ENCODE measurements at places on chromosomes 1 and 21. TPM values are rescaled to one million over a fixed set of nuclear protein-coding genes. Genes with fewer than 3 reads are reported as not detected.

DNA sequence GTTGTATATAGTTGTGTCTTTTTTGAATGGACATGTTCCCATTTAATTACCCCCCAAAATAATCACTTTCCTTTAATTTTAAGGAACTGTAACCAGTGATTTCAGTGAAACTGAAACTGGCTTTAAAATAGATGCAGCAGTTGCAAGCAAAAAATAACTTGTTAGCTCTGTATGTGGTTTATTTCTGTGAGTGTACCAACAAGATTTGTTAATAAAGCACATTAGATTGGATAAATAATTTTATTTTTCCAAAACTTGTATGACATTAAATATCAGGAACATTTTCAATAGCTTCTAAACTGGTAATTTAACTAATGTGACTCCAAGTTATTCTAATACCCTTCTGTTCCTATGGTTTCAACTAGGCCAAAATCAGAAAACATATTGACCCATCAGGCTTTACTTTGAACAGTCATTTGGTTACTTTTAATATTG, 184.3 kb upstream of the CACYBP start:
- no peak for DNase-seq

- no peak for DNase-seq
Measured at GRCh38 chr1:190479050-190479397, 1.4 kb upstream of the BRINP3 start.

Gene ISG15
- 77.9 TPM for total RNA-seq

- DNase-seq = no peak
Measured at GRCh38 chr1:82752046-82752445, 951.3 kb downstream of the ADGRL2 start.

Gene OR2T33
- total RNA-seq = not detected

- DNase-seq = peak; percentile 68
Measured at GRCh38 chr1:172976222-172977041, 74.3 kb downstream of the TNFSF18 start.

- peak; percentile 66 for DNase-seq
Measured at GRCh38 chr1:54581621-54582035, 33.6 kb downstream of the ACOT11 start.

Gene FAAH
- not detected for total RNA-seq

Gene CD247
- total RNA-seq = not detected

- DNase-seq = no peak
Measured at GRCh38 chr21:16678429-16679160, 834.2 kb upstream of the CXADR start.

Gene SYDE2
- total RNA-seq = 0.78 TPM

Gene MCOLN2
- 2.3 TPM for total RNA-seq

DNA sequence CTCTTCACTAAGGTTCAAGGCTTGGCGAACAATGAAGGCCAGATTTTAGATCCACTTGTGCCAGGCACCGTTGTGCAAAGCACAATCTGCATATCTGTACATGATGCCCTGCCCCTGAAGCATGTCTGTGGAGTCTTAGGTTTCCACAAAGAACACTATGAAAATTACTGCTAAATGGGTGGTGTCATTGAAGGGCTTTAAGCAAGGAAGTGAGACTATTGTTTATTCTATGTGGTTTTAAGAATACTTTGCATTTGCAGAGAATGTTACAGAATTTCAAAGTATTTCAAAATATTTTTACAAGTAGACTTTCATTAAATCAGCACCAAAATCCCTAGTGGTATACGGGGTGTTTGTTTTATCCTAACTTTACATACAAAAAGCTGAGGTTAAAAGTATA, 8.8 kb downstream of the TSEN15 start:
- DNase-seq = no peak

GRCh38 chr1:64493831-64494230, 23.9 kb downstream of the CACHD1 start:
- no peak for DNase-seq

- no peak for DNase-seq
Measured at GRCh38 chr1:83692524-83693381, 306.2 kb downstream of the TTLL7 start.

- no peak for DNase-seq
Measured at GRCh38 chr1:25461849-25462248, 31.2 kb downstream of the MACO1 start.

DNA sequence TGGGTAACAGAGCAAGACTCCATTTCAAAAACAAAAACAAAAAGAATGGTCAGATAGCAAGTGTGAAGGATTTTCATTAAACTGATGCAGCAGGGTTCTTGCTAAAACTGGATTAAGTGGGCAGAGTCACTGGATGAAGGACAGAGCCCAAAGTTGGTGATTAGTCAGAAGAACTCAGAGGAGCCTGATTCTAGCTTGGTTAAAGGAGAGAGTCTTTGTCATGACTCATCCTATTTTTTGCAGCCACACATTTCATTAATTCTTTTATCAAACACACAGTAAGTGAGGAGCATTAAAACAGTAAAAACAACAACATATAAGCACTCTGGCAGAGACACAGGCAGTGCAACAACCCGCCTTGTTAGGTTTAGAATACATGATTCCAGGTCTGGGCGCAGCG, 56.0 kb upstream of the EDARADD start:
- DNase-seq = no peak

DNA sequence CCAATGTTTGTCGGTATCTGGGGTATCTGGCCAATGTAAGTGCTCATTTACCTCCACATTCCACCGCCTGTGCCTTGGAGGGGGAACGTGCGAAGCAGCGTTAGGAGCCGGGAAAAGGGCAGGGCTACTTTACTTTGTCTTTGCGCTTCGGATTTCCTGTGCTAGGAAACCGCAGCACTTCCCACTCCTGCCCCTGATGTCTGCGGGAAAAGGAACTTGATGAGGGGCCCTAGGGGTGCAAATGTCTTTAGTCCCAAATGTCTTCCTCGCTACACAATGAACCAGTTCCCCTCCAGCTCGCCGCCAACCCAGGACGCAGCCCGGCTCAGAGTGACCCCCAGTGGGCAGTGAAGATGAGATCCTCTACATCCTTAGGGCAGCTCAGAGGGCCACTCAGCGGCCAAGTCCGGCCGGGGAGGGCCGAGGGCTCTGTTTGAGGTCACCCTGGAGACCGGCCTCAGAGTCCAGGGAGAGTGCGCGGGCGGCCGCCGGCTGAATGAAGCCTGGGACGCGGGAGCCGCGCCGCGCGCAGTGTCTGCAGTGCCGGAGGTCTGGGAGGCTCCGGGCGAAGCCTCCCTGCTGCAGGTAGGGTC, at the start of gene DYNLT5:
TSS of gene DYNLT5 (plus strand) at position 460 of the 593 bp plus-strand sequence. CDS start 2,200 bp downstream, outside the sequence.
- DNase-seq = no peak

Data from RPMI7951 (cell line).